Stimulated activated CD4-positive, alpha-beta T cell treated with anti-CD3 and anti-CD28 coated beads, Interleukin-1b, Interleukin-23, amount 100 ng/mL, for 24 hours (primary cell): ENCODE measurements at places on chromosomes 6 and 20.

DNA sequence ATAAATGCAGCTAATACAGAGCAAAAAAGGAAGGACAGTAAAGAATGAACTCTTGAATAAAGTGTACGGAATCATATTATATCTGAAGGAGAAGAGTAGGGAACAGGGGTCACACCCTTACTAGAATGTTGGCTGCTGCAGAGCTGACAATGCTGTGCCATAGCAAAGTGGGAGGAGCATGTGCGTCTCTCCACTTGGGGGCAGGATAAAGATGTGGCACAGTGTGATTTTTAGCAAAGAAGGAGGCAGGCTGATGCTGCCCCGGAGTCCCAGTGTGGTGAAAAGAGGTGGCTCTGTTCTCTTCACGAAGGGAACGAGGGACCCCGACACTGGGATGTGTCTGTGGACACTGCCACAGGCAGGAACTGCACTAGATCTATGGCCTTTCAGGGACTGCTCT lies 67.5 kb downstream of the INSM1 start:
- DNase-seq, result no peak

DNA sequence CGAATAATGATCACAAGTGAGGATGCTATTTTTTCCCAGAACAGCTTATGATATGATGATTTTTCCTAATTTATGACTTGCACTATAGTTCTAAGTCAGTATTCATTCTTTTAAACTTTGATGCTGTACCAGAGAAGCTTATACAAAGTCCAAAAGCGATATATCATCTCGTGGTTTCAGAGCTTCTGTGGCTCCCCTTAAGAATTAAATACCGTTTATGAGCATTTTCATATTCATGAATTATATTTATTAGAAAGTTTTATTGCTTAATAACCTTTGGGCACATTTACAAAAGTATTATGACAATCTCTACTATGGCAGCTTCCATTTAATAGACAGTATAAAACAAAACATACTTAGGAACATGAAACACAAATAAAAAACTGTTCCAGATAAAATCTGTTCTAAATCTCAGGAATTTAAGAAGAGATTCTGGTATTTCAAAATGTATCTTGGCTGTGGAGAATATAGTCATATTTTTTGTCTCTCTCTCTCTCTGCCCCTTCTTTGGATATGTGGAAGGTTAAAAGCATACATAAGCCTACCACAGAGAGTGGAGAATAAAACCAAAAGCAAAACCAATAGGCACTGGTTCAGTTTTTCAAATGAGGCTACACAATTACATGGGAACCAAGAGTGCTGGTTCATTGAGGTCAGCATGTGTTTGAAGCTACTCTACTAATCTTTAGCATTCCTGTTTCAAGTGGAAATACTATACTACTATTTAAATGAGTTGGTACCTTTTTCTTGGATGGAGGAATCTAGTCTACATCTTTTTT lies 884.5 kb upstream of the GJE1 start:
- DNase-seq, result no peak

DNA sequence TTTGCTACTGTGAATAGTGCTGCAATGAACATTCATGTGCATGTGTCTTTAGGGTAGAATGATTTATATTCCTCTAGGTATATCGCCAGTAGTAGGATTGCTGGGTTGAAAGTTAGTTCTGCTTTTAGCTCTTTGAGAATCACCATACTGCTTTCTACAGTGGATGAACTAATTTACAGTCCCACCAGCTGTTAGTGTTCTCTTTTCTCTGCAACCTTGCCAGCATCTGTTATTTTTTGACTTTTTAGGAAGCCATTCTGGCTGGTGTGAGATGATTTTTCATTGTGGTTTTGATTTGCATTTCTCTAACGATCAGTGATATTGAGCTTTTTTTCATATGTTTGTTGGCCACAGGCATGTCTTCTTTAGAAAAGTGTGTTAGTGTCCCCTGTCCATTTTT lies 40.0 kb downstream of the PLG start:
- DNase-seq, result no peak

DNA sequence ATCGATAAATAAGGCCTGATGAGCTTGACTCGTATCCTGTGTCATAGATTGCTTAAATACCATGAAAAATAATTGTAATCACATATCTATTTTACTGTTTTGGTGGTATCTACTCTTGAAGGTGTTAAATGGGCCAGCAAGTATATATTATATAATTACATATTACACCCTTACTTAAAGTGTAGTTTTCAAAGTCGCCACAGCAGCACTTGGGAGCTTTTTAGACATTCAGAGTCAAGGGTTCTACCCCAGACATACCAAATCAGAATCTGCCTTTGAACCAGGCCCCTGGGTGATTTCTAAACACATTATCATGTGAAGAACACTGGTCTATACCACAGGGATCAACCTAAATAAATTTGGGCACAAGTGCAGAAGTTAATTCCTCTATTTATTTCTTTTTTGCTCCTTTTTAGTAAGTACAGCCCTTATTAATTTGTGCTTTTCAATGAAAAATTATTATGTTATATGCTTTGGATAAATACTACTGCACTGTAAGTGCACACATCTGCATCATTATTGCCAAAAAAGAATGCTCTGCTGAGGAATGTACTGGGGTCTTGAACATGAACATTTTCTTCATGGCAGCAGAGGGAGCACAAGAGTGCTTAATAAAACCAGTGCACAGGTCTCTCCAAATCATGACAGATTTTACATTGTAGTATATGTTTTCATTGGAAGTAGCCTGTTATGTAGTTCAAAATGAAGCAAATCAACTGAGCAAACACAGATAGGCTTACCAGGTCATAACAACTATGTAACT lies 3.1 kb upstream of the ATXN1 start:
- DNase-seq, result no peak

GRCh38 chr6:137819740-137820139 lies 47.3 kb upstream of the TNFAIP3 start:
- no peak for DNase-seq

- no peak for DNase-seq
Measured at GRCh38 chr20:23313271-23313670, 37.3 kb upstream of the NXT1 start.

- DNase-seq, result no peak
Measured at GRCh38 chr6:145562771-145563615, 172.3 kb downstream of the EPM2A start.

DNA sequence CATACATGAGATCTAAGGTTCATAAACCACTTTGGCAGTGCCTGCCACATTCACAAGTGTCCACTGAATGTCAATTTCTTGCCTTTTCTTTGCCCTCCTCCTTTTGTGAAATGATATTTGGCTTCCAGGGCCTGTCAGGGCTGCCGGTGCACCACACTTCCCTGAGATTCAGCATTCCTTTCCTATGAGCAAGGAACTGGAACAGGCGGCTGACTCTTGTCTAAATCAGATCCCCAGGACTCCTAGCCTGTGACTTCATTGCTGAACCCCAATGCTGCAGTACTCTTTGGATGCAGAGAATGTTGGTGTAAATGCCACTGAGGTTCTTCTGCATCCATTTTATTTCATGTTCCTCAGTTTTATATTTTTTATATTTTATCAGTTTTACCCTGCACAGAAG lies 172.2 kb downstream of the ARID1B start:
- no peak for DNase-seq

DNA sequence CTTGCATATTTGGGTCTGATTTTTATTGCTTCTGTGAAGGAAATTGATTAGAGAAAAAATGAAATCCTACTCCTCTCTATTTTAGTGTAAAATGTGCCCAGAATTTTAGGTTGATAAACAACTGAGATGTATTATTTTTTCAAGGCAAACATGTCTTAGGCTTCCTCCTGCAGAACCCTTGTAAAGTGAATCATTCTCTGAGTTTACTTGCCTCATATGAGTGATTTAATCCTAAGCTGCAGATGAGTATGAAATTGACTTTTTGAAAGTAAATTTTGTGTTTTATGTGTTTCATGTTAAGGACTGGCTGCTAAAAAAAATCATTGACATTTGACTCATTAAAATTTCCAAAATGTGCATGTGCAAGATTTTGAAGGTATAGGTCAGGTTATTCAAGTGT lies 138.5 kb upstream of the PHACTR1 start:
- no peak for DNase-seq

DNA sequence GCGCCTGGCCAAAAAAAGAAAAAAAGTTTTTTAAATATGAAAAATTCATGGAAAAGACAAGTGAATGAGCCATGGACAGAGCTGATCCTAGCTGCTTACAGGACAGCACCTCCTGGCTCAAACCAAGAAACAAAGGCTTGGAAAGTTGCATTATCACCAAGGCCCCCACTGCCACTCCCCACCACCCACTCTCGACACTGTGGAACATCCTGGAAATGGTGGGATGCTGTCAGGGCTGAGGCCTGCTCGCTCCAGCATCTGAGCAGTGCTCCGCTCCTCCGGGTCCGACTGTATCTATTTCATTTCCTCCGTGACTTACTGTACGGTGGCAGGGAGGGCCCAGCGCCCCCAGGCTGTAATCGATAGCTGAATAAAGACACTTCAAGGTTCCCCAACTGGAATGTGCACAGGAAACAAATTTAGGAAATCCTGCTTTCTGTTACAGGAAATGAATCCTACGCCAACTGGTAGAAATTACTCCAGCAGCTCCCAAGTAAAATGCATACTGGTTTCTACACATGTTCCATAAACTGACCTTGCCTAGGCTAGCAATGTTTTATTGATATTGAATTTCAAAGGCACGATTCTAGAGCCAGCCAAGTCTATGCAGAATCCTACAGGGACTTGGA lies 109.5 kb upstream of the NFATC2 start:
- DNase-seq, result no peak

DNA sequence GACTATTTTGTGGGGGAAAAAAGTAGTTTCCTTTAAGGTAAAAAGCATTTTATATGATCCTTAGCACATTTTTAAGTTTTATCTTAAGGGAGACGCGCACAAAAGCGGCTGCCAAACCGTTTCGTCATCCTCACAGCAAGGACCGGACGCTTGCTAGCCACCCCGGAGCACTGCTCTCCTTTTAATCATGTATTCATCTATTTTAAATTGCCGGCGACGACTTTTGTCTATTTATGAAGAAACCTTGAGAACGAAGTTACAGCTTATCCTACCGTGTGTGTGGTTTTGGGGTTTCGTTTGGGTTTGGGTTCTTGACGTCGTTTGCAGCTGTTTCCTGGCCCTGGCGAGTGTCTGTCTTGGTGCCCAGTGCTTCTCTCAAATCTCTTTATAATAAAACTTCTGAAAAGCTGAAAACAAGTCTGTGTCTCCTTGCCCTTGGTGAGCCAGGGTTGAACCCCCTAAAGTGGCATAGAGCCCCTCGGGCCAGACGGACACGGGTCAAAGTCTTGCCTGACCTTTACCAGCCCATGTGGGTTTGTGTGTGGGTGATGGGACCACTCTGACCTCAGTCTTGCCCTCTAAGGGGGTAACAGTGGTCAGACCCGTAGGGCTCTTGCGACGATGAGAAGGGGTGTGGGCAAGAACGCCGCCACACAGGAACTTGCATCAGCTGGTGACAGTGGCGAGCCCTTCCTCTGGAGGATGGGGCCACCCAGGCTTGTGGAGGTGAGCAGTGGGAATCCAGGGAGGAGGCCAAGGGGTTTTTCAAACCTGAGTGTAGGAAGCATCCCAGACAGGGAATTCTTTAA lies 117.6 kb downstream of the JPH2 start:
- DNase-seq, result no peak

DNA sequence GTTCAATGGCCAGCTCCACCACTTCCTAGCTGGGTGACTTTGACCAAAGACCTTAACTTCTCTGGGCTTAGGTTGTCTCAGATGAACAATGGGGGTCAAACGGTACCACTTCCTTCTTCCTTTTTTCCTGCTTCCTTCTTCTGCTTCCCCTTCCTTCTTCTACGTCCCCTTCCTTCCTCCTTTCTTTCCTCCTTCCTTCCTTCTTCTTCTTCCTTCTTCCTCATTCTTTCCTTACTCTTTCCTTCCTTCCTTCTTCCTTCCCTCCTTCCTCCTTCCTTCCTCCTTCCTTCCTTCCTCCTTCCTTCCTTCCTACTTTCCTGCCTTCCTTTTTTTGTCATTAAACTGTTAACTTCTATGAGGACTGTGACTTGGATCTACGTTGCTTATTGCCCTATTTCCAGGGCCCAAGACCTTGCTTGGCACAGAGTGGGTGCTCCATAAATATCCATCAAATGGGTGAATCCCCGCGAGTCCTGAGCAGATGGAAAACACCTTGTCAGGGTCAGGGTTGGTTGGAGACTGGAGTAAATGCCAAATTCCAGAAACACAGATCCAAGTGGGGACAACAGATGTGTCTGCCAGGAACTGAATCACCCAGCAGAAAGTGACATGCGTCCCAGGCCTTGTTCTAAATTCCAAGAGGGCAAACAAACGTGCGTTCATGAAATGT lies 243.3 kb downstream of the PREX1 start:
- no peak for DNase-seq

DNA sequence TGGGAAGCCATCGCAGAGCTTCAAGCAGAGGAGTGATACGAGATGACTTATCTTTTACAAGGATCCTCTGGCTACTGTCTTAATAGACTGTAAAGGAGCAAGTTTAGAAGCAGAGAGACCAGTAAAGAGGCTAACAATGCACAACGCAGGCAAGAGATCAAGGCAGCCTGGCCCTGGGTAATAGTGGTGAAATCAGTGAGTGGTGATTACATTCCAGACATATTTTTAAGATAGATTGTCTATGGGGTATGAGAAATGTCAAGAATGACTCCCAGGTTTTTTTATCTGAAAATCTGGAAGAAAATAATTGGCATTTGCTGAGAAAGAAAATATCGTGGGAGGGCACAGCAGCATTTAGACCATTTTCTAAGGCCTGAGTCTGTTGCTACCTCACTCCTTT lies 213.6 kb upstream of the HTR1E start:
- no peak for DNase-seq

DNA sequence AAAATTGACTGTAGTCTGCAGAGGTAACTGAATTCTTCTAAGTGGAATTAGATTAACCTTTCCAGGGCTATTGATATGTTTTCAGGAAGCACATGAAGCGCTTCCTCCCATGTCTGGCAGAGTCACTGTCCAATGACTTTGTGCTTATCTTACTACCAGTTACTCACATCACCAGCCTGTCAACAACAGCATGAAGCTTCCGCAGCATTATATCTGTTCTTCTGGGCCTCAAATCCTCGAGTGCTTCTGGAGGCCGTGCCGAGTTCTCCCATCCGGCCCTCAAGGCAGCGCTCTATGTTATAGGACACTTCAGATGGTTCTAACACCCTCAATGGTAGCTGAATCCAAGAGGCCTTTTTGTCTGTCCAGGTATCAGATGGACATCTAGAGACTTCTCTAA lies 33.2 kb downstream of the PSMG4 start:
- no peak for DNase-seq

- no peak for DNase-seq
Measured at GRCh38 chr6:53672237-53672636, 6.7 kb upstream of the KLHL31 start.

- no peak for DNase-seq
Measured at GRCh38 chr20:38298768-38299288, 5.1 kb upstream of the BPI start.

GRCh38 chr6:25024821-25025220 lies 89.1 kb upstream of the RIPOR2 start:
- DNase-seq, result no peak

DNA sequence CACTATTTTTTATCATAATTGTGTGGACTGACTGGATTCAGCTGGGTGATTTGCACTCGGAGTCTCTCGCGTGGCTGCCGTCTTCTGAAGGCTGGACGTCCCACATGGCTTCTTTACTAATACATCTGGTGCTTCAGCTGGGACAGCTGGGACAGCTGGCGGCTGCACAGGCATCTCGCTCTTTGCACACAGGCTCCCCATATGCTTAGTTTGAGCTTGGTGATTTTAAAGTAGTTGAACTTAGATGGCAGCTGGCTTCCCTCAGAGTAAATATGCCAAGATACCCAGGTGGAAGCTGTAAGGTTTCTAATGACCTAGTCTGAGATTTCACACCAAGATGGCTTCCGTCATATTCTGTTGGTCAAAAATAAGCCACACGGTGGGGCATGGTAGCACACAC lies 38.7 kb upstream of the PPP1R3G start:
- no peak for DNase-seq
